ENCODE measurements at places on chromosomes 12 and 14.

DNA sequence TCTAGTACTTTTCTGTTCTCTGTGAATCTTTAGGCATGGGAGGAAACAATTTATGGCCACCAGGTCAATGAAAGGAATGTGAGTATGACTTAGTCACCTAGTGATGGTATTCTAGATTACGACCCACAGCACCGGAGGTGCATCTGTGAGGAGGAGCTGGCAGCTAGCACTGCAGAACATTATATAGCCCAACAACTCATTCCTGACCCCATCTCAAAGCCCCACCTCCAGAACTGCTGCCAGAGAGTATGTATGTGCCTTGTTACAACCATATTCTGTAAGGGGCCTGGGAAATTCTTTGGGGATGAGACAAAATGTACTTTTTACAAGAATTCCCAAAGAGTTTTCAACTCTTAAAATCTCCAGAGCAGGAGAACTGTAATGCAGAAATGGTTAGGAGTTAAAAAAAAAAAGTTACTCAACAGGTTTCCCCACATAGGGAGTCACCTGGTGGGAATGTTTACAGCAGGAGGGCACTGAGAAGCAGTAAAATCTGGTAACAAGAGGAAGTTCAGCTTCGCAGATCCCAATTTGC is 34.9 kb upstream of the CERS5 start:
- no peak for DNase-seq

- peak; percentile 64 for DNase-seq
Measured at GRCh38 chr14:31025367-31026076, at the start of gene AP4S1. Gene AP4S1, plus strand, starts transcription at chr14:31025649. Its CDS starts 40,548 bp downstream, at chr14:31066197.

- DNase-seq, result no peak
Measured at GRCh38 chr14:95348395-95349080, 28.8 kb upstream of the CLMN start.

DNA sequence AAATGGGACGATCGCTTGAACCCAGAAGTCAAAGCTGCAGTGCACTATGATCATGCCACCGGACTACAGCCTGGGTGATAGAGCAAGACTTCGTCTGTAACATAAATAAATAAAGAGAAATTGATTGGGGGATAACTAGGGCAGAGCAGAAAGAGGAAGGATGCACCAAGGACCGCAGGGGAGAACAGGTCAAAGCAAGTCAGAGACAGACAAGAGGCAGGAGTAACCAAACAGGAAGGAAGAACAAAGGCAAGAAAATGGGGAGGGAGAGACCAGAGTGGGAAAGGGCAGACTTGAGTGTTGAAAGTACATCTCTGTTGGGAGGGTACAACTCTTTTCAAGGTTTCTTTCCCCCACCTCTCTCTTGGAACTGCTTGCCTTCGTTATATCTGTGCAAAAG is 50.8 kb upstream of the ELK3 start:
- DNase-seq, result no peak

DNA sequence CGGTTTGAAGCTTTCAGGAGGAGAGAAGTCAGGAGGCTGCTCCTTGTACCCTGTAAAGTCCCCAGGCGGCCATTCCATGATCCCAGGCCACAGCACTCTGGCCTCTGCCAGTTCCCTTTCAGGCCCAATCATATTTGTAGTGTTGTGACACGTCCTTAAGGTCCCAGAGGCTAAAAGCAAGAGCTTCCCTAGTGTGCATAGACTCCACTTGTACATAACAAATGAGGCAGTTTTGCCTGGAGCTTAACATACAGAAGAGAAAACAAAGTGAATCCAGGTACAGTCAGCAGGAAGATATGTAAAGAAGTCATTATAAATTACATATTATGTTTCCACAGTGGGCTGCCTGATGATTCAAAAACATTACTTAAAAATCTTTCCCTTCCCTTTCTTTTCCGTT is 81.1 kb upstream of the RPH3A start:
- DNase-seq, result no peak

DNA sequence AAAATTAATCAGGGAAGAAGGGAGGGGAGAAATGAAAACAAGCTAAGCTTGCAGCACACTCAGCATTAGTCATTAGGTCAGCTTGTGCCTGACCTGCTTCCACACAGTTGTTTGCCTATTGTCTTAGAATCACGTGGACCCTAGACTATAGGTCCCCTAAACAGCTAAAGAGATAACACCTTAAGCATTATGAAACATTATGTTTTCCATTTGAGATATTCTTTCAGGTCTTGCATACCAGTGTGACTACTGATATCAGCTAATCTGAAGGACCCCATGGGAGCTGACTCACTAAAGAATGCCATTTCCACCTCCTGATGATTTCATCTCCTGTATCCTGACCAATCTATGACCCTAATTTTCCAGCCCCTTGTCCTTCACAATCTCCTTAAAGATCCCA is 154.1 kb upstream of the FUT8 start:
- no peak for DNase-seq

DNA sequence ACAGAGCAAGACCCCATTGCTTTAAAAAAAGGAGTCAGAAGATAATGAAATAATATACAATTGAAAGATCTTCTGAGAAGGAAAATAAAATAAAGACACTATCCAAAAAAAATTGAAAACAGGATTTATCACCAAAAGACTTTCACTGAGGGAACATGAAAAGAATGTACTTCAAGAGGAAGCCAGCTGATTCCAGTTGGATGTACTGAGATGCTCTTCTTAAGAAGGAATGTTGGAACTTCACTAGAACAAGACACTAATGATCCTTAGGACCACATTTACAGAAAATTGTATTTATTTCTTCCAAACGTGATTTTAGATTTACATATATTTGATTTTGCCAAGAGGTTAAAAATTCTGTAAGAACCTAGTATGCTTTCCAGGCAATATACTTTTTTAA is 65.6 kb upstream of the CNOT2 start:
- no peak for DNase-seq

GRCh38 chr12:20369305-20370013 is 1.1 kb downstream of the PDE3A start:
- DNase-seq, result peak; percentile 14

DNA sequence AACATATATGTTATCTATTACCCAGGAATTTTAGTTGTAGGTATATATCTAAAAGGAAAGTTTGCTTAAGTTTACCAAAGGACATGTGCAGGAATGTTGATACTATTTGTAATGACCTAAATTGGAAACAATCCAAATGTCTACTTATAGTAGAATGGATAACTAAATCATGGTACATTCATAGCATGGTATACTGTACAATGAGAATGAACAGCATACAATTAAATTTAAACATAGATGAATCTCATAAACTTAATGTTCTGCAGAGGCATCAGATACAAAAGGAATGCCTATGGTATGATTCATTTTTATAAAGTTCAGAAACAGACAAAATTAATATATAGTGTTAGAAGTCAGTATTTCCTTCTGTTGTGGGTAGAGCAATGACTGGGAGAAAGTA is 135.4 kb downstream of the GPHN start:
- DNase-seq, result no peak

DNA sequence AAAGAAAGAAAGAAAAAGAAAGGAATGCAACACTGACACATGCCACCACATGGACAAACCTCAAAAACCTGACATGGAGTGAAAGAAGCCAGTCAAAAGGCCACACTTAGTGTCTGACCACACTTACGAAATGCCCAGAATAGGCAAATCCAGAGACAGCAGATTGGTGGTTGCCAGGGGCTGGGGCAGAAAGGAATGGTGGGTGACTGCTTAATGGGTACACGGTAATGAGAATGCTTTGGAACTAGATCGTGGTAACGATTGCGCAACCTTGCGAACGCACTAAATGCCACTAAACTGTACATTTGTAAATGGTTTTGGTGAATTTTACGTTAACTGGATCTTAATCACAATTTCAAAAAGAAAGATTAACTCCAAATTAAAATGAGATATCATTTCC is 39.5 kb downstream of the SCARB1 start:
- no peak for DNase-seq

GRCh38 chr14:102140750-102141145 is 1.1 kb downstream of the WDR20 start:
- no peak for DNase-seq

DNA sequence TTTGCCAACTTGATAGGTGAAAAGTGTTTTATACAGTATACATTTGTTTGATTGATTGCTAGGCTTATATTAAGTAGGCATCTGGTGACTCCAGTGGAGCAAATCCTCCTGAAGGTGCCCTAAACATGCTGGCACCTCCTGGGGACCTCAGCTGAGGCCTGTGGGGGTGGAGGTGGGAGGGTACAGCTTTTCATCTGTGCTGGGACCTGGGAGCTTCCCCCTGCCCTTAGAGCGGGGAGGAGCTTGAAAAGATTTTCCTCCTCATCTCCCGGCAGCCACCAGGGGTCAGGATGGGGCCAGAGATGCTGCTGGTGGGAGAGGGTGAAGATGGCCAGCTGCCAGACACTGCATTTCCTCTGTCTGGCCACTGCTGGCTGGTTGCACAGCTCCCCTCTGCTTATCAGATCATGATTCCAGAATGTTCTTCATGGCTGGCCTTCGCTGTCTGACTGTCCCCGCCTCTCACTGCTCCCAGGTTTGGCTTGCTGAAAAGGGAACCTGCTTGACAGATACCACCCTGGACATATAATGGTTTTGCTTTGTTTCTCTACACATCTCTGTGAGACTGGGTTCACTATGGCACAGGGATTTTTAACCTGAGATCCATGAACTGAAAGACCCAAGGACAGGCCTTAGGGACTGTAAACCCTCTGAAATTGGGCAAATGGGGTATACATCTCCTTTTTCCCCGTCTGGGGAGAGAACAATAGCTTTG is 10.5 kb upstream of the JPH4 start:
- DNase-seq, result peak; percentile 89

DNA sequence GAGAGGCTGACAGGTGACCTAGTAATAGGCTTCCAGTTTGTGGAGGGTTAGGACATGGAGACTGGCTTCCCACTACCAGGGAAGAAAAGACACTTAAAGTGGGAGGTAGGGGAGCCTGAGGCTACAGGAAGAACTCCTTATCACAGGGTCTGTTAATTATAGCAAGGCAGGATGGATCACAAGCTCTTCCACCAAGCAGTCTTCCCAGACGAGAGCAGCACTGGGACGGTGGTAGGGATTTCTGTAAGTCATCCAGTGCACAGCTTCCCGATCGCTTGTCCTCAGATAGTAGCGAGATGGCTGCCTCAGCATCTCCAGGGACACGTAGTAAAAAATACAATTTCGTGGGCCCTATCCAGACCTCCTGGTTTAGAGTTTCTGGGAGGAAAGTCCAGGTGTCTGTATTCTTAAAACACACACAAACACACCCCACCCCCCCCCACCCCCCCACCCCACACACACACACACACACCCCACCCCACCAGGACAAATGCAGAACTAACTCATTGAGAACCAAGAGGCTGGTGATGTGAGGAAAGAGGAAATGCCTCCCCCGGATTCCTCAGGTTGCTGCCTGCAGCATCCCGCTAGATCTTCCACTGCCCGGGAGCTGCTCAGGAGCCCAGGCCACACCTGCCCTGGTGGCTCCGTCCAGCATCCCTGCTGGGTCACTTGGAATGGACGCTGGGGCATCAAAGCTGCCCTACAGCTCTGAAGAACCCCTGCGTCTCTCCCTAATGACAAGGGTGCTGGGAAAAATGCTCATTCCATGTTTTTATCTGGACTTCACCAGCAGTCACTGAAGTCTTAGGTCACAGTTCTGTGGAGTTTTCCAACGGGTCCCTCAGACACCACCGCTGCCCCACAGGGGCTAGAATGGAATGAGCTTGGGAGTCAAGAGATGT is 307.2 kb downstream of the CACNA1C start:
- no peak for DNase-seq

GRCh38 chr12:28409892-28410291 is 219.6 kb downstream of the CCDC91 start:
- DNase-seq, result no peak

DNA sequence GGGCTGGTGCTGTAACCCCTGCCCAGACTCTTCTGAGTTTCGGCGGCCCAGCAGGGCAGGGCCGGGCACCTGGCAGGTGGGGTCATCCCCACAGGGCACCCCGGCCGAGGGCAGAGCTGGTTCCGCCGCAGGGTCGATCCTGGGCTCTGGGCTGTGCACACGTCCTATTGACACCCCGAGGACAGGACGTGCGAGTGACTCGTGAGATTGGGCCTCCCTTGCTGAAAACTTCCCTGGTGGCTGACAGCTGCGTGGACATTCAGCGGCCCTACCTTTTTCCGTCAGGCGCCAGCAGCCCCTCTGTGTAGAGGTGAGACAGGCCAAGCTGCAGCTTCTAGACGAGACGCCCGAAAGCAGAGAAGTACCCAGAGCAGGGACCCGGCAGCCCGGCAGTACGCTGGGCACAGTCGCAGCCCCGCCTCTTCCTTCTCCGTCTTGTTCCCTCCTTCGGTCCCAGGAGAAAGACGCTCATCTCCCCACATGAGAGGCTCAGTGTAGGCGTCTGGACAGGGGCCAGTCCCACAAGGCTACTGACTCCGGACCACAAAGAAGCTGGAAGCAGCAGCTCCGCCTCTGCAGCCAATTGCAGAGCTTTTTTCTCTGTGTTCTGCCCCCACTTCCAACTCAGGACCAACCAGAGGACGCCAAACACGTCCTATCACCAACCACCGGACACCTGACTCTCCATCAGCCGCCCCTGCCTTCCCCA is at the start of gene LRCOL1:
Gene LRCOL1 (minus strand): TSS at position 532 of the 709 bp plus-strand sequence. CDS start 4,331 bp downstream, outside the sequence.
- DNase-seq, result no peak

GRCh38 chr14:96509457-96510090 is 7.4 kb downstream of the PAPOLA start:
- DNase-seq, result no peak

DNA sequence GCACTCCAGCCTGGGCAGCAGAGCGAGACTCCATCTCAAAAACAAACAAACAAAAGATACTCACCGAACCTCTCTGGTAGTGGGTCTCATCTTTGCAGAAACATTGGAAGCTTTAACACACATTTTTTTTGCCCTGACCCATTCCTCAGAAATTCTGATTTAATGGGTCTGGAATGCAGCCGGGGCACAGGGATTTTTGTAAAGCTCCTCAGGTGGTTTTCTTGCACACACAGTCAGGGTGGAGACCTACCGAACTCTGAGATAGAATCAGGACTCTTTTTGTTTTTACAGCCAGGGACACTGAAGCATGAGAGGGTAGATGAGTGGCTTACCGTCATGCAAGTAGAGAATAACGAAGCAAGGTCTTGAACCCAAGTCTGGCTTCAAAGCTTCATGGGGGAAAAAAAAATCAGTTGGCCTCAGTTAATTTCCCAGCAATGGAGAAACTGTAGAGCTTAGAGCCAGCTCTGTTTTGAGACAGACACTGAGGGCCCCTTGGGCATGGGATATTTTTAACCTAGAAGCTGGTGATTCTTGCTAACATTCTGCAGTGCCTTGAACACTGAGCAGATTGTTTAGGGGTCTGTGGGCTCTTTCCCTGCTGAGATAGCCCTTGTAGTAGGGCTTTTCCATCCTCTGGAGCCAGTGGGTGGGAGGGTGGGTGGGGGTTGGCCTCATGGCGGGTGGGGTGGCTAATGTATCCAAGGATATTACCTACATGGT is 4.8 kb downstream of the RNU4-2 start:
- no peak for DNase-seq

DNA sequence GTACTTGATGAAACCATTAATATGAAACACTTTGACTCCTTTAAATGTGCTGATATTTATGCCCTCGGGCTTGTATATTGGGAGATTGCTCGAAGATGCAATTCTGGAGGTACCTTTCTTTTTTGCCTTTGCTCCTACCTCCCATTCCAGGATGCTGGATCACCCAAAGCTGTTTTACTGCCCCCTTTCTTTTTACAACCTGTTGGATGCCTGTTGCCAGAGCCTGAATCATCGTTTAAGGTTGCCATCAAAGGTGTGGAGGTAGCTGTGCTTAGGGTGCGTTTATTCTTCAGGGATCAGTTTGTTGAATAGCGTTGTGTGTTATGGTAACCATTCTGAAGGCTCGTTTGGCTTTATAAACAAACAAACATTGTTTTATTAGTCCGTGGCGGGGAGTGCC is 19.9 kb upstream of the TAMALIN start:
- DNase-seq, result no peak

- DNase-seq, result no peak
Measured at GRCh38 chr12:19689801-19690472, 250.6 kb downstream of the AEBP2 start.

Data from activated CD4-positive, alpha-beta T cell treated with anti-CD3 and anti-CD28 coated beads for 48 hours (primary cell).